Occipital lobe (tissue), 3 donors: ENCODE measurements at places on chromosomes 1 and 21. TPM values are rescaled to one million over a fixed set of nuclear protein-coding genes. Genes with fewer than 3 reads are reported as not detected.

GRCh38 chr1:24759492-24759891 is 14.2 kb downstream of the CLIC4 start:
- DNase-seq: no peak

- no peak for DNase-seq
Measured at GRCh38 chr21:41975391-41976272, 21.8 kb upstream of the C2CD2 start.

- no peak for DNase-seq
Measured at GRCh38 chr1:67634396-67634935, 50.5 kb upstream of the GADD45A start.

DNA sequence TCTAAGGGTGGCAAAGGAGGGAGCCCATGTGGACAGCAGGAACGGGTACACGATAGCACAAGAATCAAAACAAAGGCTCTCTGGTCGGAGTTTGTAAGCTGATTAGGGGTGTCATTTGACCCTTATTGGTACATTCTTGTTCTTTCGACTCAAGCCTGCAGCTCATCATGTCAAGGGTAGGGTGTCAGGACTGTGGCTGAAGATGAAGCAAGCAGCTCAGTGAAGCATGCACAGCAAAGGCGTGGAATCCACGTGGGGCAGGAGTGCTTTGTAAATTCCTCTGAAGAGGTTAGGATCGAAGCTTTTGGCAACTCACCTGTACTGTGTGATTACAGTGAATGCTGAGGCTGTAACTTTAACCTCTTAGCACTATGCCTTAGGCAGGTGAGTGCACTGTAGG is 4.7 kb upstream of the ABCB10 start:
- no peak for DNase-seq

DNA sequence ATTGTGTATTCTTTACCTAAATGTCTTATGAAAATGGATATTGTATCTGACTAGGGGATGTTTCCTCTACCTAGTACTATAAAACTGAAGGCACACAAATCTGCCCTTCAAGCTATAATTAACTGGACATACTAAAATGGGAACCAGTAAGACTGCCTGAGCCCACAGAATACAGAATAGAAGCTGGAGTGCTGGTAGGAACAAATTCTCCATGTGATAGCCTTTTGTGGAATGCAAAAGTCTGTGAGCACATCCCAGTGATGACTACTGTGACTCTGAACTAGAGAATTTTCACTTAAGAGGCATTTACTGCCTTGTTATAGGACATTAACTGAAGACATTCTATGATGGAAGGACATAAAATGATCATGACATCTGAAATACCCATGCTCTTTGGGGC is 30.3 kb downstream of the KIFAP3 start:
- DNase-seq: no peak

DNA sequence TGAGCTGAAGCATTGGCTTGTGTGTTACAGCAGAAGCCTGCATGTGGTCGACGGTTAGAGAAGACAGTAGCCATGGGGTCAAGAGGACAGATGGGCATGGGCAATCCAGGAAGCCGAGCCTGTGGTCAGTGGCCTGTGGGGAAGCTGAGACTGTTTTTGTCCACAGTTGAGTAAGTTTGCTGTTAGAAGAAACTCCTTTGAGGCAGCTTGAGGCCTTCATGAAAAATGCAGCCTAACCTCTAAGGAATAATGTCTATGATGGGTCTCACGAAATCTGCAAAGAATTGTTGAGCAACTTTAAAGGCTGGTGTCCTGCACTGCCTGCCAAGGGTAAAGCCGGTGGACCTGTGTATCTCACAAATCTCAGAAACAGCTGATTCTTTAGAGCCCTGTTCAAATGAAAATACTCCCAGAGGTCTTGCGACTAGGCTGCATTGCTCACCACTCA is 322.4 kb downstream of the SETD4 start:
- no peak for DNase-seq

- no peak for DNase-seq
Measured at GRCh38 chr1:6912518-6912917, 127.3 kb downstream of the CAMTA1 start.

CRP gene
- 0.31 TPM for total RNA-seq

GRCh38 chr1:99675994-99676393 is 30.1 kb downstream of the PALMD start:
- DNase-seq: no peak

DNA sequence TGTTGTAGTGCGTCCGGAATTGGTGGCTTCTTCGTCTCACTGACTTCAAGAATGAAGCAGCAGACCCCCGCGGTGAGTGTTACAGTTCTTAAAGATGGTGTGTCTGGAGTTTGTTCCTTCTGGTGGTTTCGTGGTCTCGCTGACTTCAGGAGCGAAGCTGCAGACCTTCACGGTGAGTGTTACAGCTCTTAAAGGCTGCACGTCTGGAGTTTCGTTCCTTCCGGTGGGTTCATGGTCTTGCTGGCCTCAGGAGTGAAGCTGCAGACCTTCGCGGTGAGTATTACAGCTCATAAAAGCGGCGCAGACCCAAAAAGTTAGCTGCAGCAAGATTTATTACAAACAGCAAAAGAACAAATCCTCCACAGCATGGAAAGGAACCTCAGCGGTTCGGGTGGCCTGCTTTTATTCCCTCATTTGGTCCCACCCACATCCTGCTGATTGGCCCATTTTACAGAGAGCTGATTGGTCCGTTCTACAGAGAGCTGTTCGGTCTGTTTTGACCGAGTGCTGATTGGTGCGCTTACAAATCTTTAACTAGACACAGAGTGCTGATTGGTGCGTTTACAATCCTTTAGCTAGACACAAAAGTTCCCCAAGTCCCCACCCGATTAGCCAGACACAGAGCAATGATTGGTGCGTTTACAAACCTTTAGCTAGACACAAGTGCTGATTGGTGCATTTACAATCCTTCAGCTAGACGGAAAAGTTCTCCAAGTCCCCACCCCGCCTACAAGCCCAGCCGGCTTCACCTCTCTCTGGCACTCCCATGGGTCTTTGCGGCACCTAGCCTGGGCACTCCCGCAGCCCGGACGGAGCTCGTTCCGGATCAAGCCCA is 49.6 kb upstream of the KRTAP19-8 start:
- DNase-seq: no peak

GRCh38 chr1:1371364-1371745 is 3.7 kb downstream of the AURKAIP1 start:
- DNase-seq: no peak

GRCh38 chr1:242784807-242785206 is 260.3 kb upstream of the PLD5 start:
- no peak for DNase-seq

DNA sequence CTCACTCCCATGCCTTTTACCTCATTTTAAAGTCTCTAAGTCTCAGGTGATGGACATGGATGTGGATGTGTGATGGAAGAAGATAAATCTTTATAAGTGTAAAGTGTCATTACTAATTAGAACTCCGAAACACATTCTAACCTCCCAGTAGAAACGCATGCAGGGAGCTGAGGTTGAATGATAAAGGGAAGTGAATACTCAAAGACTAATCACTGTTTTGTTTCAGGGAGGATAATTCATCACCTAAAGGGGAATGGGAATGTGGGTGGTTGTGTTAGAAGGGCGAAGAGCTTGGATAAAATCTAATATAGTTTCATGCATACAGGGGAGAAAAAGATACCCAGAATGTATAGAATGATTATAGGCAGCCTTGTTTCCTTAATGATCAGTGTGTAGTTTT is 12.5 kb downstream of the NCAM2 start:
- DNase-seq: no peak

- no peak for DNase-seq
Measured at GRCh38 chr1:161069731-161070270, at the start of gene ARHGAP30. TSS of gene ARHGAP30 (minus strand) at chr1:161069891. CDS start at chr1:161069624, 267 bp downstream.

- no peak for DNase-seq
Measured at GRCh38 chr1:201299968-201300367, 16.7 kb downstream of the PKP1 start.

DNA sequence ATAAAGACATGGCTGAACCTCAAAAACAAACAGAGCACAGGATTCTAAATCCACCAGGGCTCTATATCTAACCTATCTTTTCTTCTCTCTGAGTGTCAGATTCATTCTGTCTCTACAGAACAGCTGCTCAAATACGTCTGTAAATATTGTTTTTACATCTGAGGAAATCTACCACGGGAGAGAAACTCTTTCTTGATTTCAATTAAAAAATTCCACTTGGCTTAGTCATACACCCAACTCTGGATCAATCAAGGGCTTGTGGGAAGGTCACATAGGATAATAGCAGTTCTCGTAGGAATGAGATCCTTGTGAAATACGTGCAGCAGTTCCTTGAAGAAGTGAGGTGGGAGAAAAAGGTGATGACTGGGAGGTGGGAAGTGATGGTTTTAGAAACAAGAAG is 1355.7 kb upstream of the ADGRL2 start:
- DNase-seq: no peak

RIMKLA gene
- total RNA-seq: 22.9 TPM

- DNase-seq: no peak
Measured at GRCh38 chr1:51661081-51661518, 44.2 kb downstream of the OSBPL9 start.

GRCh38 chr1:226646026-226646869 is 92.8 kb downstream of the ITPKB start:
- DNase-seq: no peak

DNA sequence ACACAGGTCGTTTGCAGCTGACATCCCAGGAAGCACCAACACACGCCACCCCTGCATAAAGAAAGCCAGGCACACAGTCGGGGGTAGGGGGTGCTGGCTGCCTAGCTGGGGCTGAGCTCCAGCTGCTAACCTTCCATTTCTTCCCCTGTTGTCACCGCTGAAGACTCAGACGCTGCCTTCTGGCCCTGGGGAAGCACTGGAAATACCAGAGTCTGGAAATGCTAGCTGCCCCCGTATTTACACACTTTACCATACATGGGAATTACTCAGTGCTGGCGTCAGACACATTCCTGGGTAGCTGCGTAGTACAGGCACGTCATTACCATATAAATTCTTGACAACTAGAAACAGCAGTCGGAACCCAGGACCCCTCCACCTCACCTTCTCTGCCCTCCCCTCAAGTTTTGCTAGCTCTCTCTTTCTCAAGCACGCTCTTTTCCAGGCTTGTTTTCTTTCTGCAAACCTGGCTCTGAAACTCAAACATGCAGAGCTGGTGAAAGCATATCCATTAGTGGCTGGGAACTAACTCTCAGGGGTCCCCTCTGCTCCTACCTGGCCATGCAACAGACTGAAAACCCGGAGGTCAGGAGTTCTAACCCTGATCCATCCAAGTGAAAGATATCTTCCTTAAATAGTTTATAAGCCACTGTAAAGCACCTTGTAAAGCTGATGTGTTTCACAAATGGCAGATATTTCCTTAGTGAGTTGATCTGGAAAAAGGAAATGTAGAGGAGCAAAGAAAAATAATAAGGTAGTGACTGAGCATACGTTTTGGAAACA is 3.3 kb downstream of the CSRP1 start:
- no peak for DNase-seq

DNA sequence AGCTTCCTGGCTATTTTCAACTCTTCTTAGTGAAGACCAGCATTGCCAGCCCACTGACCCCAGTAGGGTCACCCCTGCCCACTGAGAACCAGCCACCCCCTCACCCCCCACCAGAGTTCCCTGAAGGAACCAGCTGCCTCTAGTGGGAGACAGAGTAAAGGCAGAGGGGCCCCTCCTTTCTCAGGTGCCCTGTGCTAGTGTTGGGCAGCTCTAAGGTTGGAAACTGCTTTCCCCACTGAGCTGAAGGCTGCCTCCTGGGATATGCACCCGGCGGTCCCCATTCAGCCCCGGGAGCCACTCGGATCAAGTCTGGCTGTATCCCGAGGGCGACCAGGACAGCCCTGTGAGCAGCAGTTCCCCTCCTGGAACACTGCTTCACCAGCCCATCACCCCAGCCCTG is 111.0 kb downstream of the PGBD5 start:
- DNase-seq: no peak

RRP15 gene
- total RNA-seq: 22.3 TPM

DNA sequence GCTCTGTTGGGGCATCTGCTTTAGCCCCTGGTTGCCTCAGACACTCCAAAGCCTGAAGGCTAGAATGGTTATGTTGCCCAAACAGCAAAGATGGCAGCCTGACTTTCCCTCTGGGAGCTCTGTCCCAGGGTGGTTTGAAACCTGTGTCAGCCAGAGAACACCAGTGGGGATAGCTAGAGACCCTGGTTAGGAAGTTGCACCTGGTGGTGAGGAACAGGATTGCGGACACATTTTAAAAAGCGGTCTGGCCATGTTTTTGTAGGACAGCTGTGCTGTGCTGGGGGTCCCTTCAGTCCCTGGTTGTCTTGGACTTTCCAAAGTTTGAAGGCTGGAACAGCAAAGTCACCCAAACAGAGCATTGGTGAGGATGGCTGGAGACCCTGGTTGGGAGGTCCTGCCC is 87.8 kb downstream of the DNM3 start:
- DNase-seq: no peak

CDK11A gene
- 7.6 TPM for total RNA-seq

- DNase-seq: no peak
Measured at GRCh38 chr1:172147541-172147940, 272.9 kb upstream of the C1orf105 start.

LIN28A gene
- total RNA-seq: not detected

GRCh38 chr1:208078752-208079151 is 165.4 kb downstream of the PLXNA2 start:
- DNase-seq: peak; percentile 60

DNA sequence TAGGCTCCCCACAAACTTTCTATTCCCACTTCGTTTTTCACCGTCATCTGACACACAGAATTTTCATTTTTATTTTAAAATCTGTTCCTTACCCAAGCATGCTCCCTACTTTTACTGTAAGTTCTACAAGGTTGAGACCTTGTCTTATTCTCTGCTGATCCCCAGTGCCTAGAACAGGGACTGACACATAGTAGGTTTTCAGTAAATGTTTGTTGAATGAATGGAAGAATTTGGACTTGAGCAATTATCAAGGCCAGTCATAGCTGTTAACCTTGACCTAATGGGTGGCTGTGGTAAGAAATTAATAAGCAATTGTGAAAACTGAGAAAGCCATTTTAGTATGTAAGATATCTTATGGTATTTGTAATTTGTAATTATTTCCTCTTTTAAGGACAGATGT is 71.1 kb downstream of the LAMC1 start:
- DNase-seq: no peak

- no peak for DNase-seq
Measured at GRCh38 chr1:234745844-234746797, 136.1 kb upstream of the IRF2BP2 start.

KIF17 gene
- total RNA-seq: 4.4 TPM

DNA sequence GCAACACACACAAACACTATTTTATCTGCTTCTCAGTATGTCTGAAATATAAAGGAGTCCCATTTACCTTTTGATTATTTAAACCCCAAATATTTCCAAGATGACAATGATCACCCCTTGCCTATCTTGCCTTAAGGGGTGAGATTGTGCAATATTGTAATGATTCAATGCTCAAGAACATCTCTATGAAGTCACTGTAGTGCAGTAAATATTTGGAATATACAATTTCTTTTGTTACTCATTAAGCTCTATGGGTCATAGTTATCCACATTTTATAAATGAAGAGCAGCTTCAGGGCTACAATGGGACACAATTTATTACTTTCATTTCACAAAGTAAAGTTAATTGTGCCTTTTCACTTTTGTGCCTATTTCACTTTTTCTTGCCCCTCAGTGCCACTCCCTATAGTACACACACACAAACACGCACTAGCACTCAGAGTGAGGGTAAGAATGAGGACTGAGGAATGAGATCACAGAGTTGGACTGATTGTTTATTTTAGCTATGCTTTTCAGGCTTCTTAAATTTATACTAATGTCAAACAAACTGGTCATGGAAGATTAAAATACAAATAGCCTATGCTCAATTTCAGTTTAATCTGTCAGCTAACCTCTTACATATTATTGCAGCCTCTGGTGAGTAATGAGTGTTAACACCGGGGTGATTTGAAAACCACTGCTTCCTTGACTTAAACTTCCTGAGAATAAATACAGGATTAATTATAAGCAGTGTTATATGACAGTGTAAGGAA is 521.0 kb upstream of the B3GALT2 start:
- DNase-seq: no peak

C1orf116 gene
- total RNA-seq: not detected

CELA2B gene
- total RNA-seq: not detected

AMY2B gene
- total RNA-seq: 201 TPM
